Glomerular endothelial cell (primary cell): ENCODE measurements at places on chromosomes 2 and 18. TPM values are rescaled to one million over a fixed set of nuclear protein-coding genes. Genes with fewer than 3 reads are reported as not detected.

RASGRP3 gene
- total RNA-seq: 90.3 and 117 TPM in 2 replicates

TUBB8B gene
- total RNA-seq: not detected in 2 replicates

CHCHD5 gene
- 11.0 and 22.7 TPM in 2 replicates for total RNA-seq

CHST9 gene
- 0.05 TPM in 1 of 2 replicates, not detected in the other for total RNA-seq

GAREM1 gene
- total RNA-seq: 0.82 and 0.92 TPM in 2 replicates
